Omental fat pad (tissue), 4 donors: ENCODE measurements at places on chromosomes 7 and 10. TPM values are rescaled to one million over a fixed set of nuclear protein-coding genes. Genes with fewer than 3 reads are reported as not detected.

Gene BHLHA15
- not detected for total RNA-seq

Gene NPC1L1
- total RNA-seq = 0.24 TPM

Gene PTER
- 11.7 TPM for total RNA-seq

Gene CCAR1
- total RNA-seq = 46.1 TPM

Gene NCF1
- 2.4 TPM for total RNA-seq

Gene BICC1
- total RNA-seq = 44.6 TPM

Gene PITX3
- total RNA-seq = not detected

Gene TAS2R4
- 0.88 TPM for total RNA-seq
